ENCODE measurements at places on chromosomes 6 and 20.

DNA sequence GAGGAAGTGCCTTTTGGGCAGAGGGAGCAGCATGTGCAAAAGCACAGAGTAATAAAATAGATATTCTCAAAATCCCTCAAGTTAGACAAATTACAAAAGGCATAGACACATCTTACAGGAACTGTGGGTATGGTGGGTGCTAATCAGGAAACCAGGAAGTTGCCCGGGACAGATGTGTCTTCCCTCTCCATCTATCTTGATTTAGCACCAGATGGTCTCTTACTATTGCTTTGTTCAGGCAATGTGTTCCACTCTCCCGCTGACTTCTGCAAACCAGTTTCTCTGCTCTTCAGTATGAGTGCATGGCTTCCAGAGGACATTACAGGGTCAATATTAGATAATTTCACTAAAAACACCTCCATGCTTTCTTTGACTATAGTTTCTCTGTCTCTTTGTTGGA is 13.2 kb downstream of the CITED2 start:
- DNase-seq: no peak

DNA sequence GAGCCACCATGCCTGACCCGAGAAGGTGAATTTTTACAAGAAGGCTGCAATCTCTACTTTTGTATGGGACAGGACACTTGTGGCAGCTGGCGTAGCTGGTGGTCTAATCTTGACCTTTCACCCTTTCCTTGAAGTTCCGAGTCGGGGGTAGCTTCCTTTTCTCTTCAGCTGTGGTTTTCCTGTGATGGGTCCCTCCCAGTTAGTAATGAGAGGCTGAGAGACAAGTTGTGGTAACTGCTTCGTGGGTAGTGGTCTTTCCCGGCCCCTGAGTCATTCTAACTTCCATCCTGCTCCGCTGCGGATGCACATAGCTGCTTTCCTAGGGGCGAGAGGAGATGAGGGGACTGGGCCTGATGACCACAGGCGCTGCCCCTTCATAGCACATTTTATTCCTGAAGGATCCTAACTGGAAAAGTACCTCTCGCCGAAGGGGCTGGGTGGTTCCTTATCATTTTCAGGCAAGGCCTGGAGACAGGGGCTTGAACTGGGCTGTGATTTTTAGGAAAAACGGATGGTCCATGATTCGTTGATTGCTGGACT is 3.1 kb downstream of the SYNJ2 start:
- no peak for DNase-seq

DNA sequence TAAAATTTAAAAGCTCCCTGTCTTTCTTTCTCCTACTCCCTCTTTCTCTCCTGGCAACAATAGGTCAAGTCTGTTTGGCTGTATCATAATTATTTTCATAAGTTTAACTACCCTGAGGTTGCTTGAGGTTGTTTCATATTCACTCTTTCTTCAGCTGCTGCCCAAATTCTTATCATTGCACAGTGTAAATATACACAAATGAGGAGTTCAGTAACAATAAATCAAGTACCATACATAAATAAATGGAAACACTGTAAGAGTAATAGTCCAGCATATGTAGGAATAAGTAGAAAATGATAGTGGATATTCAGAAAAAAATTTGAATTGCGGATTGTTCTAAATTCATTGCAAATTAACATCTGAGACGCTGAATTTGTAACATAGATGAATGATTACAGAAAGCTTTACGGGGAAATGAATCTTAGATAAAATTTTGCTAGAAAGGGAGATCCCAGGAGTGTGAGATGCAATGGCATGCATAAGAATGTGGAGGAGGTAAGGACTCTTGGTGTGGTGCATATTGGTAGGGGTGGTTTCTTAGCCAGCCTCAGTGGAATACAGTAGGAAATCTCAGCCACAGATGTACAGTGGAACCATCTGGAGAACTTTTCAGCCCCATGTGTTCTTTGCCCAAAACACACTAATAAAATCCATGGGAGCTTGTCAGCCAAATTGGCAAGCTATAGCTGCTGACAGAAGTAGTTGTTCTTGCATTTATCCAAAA is 480.7 kb downstream of the HTR1B start:
- no peak for DNase-seq

GRCh38 chr6:143501851-143502250 is 9.7 kb downstream of the FUCA2 start:
- DNase-seq: no peak

GRCh38 chr6:13256266-13257001 is 71.9 kb downstream of the TBC1D7 start:
- no peak for DNase-seq
